ENCODE measurements at places on chromosomes 11 and 22.
A peak's percentile ranks its signal among the peaks of the same experiment; 100 is the strongest.

GRCh38 chr11:103906291-103906867 is 130.1 kb upstream of the DDI1 start:
- DNase-seq = no peak

DNA sequence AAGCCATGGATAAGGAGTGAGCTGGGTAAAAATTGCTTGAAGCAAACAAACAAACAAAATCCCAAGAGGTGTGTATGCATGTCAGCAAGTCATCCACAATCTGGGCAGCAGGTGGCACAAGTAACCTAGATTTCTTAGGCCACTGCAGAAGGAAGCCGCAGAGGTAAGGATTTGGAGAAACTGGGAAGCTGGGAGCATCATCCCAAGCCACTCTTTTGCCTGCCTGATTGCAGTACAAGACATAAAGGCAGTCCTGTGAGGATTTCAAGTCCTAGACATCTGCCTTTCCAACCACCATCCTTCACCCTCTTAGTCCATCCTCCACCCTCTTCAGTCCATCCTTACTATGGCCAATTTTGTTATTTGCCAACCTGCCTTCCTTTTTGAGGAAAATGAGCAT is 67.2 kb upstream of the BMAL1 start:
- peak; percentile 29 for DNase-seq

DNA sequence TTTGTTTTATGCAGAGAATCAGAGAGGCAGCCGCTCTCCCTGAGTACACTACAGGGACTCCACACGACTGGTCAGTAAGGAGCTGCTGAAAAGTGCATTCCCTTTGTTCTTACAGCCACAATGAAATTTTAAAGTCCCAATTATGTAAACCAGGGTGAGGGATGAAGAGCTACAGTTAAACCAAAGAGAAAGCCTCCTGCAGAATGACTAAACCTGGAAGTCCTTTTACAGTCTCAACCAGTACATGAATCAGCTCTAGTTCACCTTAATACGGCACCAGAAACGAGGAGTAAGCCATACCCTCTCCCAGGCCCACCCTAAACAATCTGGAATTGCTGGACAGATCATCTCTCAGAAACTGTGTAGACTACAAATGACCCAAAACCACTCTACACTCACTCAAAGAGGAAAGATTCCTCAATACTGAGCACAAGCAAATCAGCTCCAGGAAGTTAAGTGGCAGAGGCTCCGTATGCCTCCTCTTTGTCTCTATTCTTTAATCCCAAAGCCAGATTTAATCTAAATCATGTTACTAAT is 113.1 kb downstream of the RBFOX2 start:
- DNase-seq = no peak

DNA sequence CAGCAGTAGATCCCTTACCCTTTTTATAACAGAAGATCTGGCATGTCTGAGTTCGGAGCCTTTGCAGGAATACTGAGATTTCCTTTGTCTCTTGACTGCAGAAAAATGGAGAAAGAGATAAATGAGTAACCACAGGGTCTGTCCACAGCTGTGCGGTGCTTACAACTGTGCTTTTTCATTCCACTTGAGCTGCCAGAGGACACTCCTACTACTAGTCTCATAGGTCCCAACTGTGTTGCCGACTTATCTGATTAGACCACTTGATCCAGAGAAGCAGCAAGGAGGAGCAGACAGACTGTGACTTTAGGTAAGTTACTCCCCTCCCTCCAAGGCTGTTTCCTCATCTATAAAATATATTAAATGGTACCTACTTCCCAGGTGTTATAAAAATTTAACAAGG is 17.5 kb downstream of the FAM227A start:
- DNase-seq = no peak

DNA sequence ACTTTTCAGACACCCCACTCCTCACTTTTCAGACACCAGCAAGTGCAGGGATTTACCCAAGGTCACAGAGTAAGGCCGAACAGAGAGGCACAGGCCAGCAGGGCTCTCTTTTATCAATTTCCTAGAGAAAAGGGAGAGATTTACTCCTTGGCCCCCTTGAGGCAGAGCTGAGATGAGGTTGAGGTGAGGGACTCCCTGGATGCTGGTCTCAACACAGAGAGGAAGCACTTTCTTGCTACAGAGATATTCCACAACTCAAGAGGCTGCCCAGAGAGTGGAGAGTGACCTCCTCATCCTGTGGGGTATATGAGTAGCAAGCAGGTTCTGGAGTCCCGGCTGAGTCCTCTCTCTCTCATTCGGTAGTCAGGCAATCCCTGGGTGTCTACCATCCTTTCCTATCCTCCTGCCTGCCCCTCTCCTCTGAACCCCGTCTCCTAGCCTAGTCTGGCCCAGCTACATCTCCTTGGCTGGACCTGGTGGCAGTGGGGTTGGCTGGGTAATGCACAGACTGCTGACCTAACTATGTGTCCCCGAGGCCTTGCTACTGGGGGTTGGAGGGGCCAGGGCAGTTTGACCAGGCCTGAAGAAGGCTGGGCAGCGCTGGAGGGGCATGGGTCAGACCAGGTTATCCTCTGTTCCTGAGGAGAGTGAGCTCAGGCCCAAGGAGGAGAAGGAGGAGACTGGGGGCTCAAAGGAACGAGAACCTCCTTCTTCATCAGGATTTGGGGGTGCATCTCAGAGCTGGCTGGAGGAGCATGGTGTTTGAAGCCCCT is 1.8 kb upstream of the ARHGEF17 start:
- DNase-seq = no peak

DNA sequence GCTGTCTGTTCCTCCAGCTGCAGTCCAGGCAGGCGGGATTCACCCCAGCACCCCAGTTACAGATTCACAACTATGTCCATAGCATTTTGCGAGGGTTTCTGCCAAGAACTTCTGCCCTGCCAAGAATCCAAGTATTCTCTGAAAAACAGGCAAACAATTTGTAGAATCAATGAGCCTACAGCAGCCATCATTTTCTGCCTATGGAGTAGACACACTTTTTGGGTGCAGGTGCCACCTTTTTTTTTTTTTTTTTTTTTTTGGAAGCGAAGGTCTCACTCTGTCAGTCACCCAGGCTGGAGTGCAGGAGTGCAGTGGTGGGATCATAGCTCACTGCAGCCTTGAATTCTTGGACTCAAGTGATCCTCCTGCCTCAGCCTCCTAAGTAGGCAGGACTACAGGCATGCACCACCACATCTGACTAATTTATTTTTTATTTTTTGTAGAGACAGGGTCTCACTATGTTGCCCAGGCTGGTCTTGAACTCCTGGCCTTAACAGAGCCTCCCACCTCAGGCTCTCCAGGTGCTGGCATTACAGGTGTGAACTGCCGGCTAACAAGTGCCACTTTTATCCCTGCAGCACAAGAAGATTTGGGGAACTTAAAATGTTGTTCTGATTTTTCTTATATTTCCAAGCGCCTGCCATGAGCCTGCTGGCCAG is 195.1 kb downstream of the SNX19 start:
- no peak for DNase-seq

DNA sequence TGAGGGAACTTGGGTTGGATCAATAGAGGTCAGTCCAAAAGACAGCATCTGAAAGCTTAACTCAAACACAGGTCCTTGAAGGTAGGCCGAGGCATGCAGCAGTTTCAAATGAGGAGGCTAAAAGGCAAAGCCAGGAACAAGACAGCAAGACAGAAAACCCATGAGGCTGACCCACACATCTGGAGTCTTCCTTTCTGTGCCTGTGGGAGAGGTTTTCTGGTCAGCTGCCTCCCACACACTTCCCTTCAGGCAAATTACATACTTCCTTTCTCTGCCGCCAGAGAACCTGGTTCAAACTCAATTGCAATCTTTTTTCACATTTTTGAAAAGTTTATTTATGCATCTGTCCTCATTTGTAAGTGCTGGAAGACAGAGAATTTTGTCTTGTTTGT is 29.8 kb upstream of the CRTAM start:
- no peak for DNase-seq

GRCh38 chr22:37968452-37969251 is 15.2 kb downstream of the POLR2F start:
- DNase-seq = no peak

DNA sequence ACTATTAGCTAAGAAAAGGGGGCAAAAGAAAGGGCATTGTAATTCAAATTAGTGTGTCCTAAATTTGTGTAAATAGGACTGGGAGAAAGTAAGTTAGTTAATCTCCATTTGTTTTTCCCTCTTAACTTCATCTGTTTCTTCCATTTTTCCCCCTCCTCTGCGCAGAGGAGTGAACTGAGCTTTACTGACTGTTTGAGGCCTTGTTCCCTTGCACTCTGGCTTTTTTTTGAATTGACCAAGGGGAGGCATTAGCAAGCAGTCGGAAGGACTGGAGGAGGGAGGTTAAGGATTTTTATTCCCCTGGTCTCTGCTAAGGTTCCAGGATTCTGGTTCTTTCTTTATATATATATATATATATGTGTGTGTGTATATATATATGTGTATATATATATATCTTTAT is 15.2 kb upstream of the FANCF start:
- DNase-seq = no peak

GRCh38 chr11:132803436-132803835 is 728.9 kb downstream of the OPCML start:
- no peak for DNase-seq

GRCh38 chr22:22349455-22349836 is 104.9 kb downstream of the VPREB1 start:
- DNase-seq = no peak

- DNase-seq = no peak
Observed at GRCh38 chr22:19287889-19288288, 3.6 kb downstream of the CLTCL1 start.

DNA sequence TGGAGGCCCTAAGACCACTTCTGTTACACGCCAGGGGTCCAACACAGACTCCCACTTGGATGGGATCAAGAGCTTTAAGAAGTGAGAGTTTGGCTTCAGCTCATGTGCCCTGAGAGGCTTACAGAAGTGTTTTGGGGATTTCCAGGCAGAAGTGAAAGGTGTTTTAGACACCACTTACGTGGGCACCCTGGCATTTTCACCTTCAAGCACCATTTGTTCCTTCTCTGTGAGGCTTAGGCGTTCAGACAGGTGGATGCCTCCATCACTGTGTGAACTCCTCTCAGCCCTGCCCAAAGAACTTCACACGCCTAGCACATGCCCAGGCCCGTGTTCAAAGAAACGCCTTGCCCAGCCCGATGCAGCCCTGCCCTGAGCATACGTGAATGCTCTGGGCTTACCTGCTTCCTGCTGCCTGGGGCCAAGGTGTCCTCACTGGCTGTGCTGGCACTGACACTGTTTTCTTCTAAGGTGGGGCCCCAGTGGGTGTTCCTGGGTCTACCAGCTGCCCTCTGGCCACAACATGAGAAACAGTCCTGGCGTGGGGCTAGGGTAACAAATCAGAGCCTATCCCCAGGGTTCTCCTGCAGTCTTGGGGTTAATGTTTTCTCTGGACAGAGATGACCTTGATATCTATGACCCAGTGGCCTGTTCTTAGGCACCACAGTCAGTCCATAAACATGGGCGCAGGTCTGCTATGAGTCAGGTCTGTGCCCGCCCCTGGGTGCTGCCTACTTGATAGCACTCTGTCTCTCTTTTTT is 34.0 kb downstream of the AMPD3 start:
- DNase-seq = no peak

DNA sequence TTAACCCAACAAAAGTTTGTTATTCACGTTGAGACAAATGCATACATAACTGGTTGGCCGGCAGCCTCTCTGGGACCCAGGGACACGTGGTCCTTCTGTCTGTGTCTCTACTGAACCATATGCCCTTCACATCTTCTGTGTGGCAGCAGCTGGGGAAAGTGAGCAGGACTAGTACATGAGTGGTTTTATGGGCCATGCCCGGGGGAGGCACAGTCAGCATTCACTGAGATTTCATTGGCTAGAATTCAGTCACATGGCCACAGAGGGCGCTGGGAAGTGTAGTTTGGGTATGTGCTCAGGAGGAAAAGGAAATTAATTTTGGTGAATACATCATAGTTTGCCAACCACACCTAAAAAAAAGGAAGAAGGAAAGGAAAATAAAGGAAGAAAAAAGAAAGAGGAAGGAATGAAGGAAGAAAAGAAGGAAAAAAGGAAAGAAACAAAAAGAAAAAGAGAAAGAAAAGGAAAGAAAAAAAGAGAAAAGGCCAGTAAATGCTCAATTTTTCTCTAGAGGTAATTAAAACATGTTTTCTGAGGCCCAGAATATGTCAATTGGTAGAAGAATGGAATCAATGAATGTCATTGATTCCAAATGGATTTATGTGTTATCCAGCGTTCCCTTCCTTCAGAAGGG is 55.9 kb upstream of the KIRREL3 start:
- no peak for DNase-seq

GRCh38 chr22:19807914-19808872 is 46.5 kb downstream of the GNB1L start:
- no peak for DNase-seq

- peak; percentile 76 for DNase-seq
Observed at GRCh38 chr22:41862530-41863266, 29.8 kb downstream of the SREBF2 start.

- DNase-seq = no peak
Observed at GRCh38 chr11:32890843-32891656, 1.6 kb upstream of the QSER1 start.

DNA sequence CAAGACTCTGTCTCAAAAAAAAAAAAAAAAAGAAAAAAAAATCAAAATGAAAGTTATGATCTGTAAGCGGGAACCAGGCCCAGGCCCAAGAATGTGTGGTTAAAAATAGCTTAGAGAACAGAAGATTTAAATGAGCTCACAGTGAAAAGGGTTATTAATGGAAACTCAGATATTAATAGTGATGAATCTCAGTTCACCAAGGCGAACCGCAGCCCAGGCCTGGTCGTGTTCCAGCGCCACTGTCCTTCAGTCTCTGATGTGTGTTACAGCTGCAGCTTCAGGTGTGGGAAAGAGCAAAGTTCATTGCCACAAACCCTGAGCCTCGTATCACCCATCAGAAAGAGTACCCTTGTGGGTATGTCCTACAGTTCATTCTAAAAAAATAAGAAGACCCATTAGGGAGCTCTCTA is 107.1 kb downstream of the GAB2 start:
- DNase-seq = no peak

DNA sequence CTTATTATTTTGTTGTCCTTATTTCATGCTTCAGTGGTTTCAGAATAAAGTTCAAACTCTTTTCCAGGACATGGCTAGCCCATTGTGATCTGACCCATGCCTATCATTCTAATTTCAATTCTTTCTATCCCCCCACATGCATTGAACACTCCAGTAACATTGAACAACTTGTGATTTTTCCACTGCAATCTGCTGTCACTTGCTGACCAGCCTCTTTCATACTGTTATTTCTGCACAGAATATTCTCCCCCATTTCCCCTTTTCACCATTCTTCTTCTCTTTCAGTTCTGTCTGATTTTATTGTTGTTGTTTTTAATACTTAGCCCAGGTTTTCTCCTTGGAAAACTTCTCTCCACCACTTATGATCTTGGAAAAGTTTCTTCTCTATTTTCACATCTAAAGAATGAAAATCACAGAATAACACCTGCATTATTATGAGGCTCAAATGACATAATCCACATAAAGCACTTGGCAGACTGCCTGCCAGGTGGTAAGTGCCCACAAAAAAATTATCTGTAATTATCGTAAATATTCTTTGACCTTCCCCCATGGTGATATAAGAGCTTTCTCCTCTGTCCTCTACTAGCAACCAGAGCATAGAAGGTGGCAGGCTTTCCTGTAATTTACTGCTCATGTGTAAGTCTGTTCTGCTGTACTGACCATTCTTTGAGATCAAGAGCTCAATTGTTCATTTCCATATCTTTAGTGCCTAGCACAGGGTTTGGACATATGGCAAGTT is 51.9 kb upstream of the EED start:
- no peak for DNase-seq

Measured in stimulated activated CD4-positive, alpha-beta T cell treated with anti-CD3 and anti-CD28 coated beads, Interleukin-2, amount 100 ng/mL, for 24 hours (primary cell).